Activated B cell treated with CpG ODN at 0.5 μM for 24 hours (primary cell): ENCODE measurements at places on chromosomes 3 and 15. TPM values are rescaled to one million over a fixed set of nuclear protein-coding genes. Genes with fewer than 3 reads are reported as not detected.

MAP2K1 gene
- total RNA-seq, result 37.9 and 42.0 TPM in 2 replicates

NRROS gene
- total RNA-seq, result 88.5 and 92.4 TPM in 2 replicates

WDR93 gene
- 0.10 and 0.16 TPM in 2 replicates for total RNA-seq

AMIGO3 gene
- total RNA-seq, result not detected in 2 replicates

EFL1 gene
- 18.1 and 19.0 TPM in 2 replicates for total RNA-seq

GP5 gene
- 0.18 and 0.22 TPM in 2 replicates for total RNA-seq

DNA sequence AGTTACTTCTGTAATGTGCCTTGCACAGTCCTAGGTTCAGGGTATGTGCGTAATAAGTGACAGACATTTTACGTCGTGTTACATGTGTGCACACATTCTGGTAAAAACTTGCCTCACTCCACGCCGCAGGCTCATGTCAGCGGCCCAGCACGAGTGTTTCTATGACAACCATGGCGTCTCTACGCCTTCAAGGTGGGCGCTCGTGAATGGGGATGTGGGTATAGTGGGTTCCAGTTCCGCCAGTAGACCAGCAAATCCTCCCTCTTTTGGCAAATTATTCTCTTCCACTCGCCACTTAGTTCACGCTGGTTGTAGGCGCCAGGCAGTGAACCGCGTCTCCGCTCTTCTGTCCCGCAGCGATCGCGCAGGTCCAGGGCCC lies 40.3 kb downstream of the CHST14 start:
- H3K4me1 ChIP-seq, result peaks cover 28% of the 10 kb centered on the region
- peaks cover 16% of the 10 kb centered on the region for H3K27me3 ChIP-seq
- DNase-seq, result peak; percentile 43
- H3K4me3 ChIP-seq, result peak overlapping the region; percentile 92
- no peaks in the 10 kb centered on the region for H3K36me3 ChIP-seq

DNA sequence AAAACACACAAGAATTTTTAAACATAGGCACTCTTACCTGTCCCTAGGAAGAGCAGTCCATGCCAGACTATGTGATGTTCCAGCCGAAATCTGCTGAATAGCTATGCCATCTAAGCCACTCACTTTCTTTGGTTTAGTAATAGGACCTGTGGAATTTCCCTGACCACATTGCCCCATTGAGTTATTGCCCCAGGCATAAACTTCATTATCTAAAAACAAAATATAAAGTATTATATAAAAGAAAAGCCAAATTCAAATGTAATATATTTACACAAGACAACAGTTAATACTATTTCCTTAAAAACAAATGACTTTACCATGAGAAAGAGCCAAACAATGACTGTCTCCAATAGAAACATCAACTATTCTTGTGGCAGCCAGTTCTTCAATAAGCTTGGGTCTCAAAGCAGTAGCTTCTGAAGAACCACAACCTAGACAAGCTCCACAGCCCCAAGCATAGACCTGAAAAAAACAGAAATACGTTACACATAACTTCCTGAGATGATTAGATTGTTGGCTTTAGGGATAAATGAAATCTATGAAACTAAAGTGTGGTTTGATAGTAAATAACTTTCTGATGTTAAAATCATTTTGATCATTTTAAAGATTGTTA lies 84.3 kb downstream of the HERC1 start:
- no peaks in the 10 kb centered on the region for H3K27me3 ChIP-seq
- no peak overlapping the region for H3K27ac ChIP-seq
- no peak for DNase-seq
- H3K4me1 ChIP-seq, result peaks cover 3% of the 10 kb centered on the region
- peaks cover 68% of the 10 kb centered on the region for H3K36me3 ChIP-seq

GRCh38 chr3:13512451-13512850 lies 32.3 kb downstream of the HDAC11 start:
- no peak overlapping the region for H3K4me3 ChIP-seq
- no peak for DNase-seq
- H3K4me1 ChIP-seq, result no peaks in the 10 kb centered on the region
- peaks cover 1% of the 10 kb centered on the region for H3K27me3 ChIP-seq
- no peak overlapping the region for H3K27ac ChIP-seq

DNA sequence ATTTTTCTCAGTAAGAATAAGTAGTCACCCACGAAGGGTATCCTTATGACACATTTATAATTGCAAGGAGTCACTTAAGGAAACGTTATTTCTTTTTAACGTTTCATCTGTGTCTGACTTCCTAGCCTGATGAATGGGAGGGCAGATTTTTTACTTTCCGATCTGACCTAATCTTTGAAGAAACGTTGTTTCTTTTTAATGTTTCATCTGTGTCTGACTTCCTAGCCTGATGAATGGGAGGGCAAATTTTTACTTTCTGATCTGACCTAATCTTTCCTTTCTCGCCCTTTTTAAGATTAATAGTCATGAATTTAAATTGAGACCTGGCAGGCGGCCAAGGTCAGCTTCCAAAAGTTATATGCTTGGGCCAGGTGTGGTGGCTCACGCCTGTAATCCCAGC lies 3.0 kb upstream of the KLHL6 start:
- H3K36me3 ChIP-seq, result peaks cover 16% of the 10 kb centered on the region
- no peak overlapping the region for H3K27ac ChIP-seq
- peaks cover 28% of the 10 kb centered on the region for H3K4me1 ChIP-seq
- DNase-seq, result no peak

DNA sequence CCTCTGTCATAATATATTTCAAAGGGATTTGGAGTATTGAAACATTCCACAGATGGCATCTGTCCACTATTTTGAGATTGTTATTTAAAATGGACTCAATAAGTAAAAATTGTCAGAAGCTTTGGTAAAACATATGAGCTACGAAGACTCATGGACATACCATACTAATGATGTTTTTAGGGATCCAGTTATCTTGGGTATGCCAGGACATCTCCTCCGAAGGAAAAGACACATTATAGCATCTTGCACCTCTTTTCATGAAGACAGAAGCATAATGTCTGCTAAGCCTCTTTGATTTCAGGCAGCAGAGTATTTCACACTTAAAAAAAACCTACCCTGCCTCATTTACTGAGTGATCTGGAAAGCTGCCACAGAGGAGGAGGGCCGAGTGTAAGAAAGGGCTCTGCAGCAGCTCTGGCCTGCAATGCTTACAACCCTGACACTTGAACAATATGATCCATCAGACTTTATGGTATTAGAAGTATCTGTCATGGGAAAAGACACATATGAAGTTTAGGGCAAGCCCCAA lies 284.8 kb downstream of the TUSC7 start:
- H3K36me3 ChIP-seq, result no peaks in the 10 kb centered on the region
- no peak for DNase-seq
- H3K27ac ChIP-seq, result no peak overlapping the region
- H3K4me1 ChIP-seq, result no peaks in the 10 kb centered on the region

GRCh38 chr3:176375519-176375918 lies 821.8 kb downstream of the TBL1XR1 start:
- no peaks in the 10 kb centered on the region for H3K36me3 ChIP-seq
- H3K4me1 ChIP-seq, result no peaks in the 10 kb centered on the region
- DNase-seq, result no peak
- no peaks in the 10 kb centered on the region for H3K27me3 ChIP-seq
- no peak overlapping the region for H3K27ac ChIP-seq

GRCh38 chr15:87671289-87671688 lies 585.2 kb downstream of the NTRK3 start:
- H3K4me3 ChIP-seq, result no peak overlapping the region
- no peak overlapping the region for H3K27ac ChIP-seq
- H3K4me1 ChIP-seq, result no peaks in the 10 kb centered on the region
- no peaks in the 10 kb centered on the region for H3K36me3 ChIP-seq
- no peak for DNase-seq

- no peak overlapping the region for H3K4me3 ChIP-seq
- H3K36me3 ChIP-seq, result no peaks in the 10 kb centered on the region
- DNase-seq, result no peak
- H3K4me1 ChIP-seq, result peaks cover 8% of the 10 kb centered on the region
- H3K27me3 ChIP-seq, result peaks cover 2% of the 10 kb centered on the region
Measured at GRCh38 chr15:35674873-35675781, 129.2 kb upstream of the DPH6 start.
